ENCODE measurements at places on chromosomes 12 and 14.

DNA sequence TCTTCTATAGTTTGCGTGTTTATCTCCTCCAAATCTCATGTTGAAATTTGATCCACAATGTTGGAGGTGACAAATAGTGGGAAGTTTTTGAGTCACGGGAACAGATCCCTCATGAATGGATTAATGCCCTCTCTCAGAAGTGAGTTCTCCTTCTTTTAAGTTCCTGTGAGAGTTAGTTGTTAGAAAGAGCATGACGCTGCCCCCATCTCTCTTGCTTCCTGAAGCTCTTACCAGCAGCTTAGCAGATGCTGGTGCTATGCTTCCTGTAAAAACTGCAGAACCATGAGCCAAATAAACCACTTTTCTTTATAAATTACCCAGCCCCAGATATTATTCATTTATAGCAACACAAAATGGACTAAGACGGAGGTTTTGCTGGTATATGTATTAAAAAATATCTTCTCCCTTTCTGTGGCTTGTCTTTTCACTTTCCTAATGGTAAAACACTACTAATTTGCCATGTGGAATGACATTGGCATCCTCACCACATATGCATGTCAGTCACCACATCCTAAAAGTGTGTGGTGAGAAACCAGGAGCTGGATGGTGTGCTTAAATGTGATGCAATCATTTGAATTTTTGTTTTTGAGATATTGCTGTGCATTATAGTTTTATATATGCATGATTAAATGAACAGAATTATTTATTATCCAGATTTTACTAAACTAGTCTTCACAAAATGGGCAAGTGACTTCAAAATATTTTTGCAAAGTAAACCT lies 449.3 kb downstream of the ADAMTS20 start:
- H3K4me1 ChIP-seq = no peaks in the 10 kb centered on the region
- DNase-seq = no peak

DNA sequence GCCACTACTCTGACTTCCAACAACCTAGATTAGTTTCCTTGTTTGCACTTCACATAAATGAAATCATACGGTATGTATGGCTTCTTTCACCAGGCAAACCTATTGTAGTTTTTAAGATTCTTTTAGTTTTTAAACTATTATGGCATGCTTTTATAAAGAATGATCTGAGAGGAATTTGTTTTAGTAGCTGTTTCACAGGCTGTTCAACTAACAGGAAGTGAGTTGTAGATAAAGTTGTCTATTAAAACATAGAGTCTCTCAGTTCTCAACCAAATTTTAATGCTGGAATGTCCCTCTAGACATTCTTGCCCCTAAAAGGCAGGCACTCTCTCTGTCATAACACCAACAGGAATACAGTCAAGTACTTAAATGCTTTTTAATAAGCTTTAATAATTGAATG lies 102.7 kb upstream of the DACT1 start:
- peak overlapping the region; percentile 2 for H3K4me3 ChIP-seq
- H3K36me3 ChIP-seq = no peaks in the 10 kb centered on the region

DNA sequence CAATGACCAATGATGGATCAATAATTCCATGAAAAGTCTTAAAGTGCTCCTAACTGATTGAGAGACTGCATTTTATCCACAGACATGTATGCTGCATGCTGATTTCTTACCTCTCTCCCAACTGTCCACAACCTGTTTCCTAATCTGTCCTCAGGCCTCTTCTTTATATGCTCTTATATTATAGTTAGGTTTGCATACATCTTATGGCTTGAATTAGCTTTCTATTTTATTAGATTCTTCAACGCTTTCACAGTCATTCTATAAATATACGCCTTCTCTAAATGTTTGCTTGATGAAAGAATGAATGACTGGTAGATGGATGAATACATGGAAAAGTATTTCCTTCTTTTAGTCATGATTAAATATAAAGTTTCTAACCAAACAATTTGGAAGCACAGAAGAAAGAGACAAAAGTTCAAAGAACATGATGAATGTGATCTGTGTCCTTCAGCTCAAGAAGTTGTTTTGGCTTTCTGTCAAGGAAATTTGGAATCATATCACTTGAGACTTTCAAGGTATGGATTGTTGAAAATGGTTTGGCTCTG lies 91.8 kb upstream of the NPAS3 start:
- no peak overlapping the region for H3K4me3 ChIP-seq
- H3K4me1 ChIP-seq = peaks cover 6% of the 10 kb centered on the region
- no peak for DNase-seq
- no peaks in the 10 kb centered on the region for H3K36me3 ChIP-seq
- no peak overlapping the region for H3K27ac ChIP-seq
- no peaks in the 10 kb centered on the region for H3K27me3 ChIP-seq

GRCh38 chr12:23659131-23659530 lies 290.3 kb downstream of the SOX5 start:
- DNase-seq = no peak
- H3K4me1 ChIP-seq = no peaks in the 10 kb centered on the region
- no peaks in the 10 kb centered on the region for H3K36me3 ChIP-seq
- no peaks in the 10 kb centered on the region for H3K27me3 ChIP-seq

DNA sequence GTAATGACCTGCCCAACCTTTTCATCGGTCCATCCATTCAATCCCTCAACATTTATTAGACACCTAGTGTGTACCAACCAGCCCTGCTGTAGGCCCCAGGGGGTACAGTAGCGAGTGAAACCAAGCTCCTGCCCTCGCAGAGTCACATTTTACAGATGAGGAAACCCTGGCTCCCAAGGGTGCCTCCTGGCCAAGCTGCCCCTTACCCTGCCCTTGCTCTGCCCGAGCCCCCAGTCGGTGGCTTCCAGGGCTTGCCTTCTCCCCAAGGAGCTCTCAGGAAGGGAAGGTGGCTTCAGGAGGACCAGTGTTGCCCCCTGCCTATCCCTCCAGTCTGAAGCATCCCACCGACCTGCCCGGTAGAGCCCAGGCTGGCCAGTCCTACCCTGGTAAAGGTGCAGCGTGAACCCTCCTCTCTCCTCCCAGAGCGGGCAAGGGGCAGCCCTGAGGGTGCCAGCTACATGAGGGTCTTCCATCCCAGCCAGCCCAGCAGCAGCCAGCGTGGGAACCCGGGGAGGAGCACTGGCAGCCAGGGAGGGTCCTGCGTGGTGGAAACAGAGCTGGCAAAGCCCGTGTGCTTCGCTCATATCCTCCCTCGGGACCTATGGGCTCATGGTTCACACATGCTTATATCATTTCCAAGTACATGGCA lies 670 bp upstream of the BEGAIN start:
- peaks cover 8% of the 10 kb centered on the region for H3K4me1 ChIP-seq
- no peak for DNase-seq
- H3K27ac ChIP-seq = no peak overlapping the region
- H3K27me3 ChIP-seq = no peaks in the 10 kb centered on the region
- no peaks in the 10 kb centered on the region for H3K36me3 ChIP-seq
- H3K4me3 ChIP-seq = no peak overlapping the region

GRCh38 chr12:77202457-77203060 lies 137.2 kb upstream of the E2F7 start:
- H3K4me3 ChIP-seq = no peak overlapping the region
- no peak overlapping the region for H3K27ac ChIP-seq
- no peaks in the 10 kb centered on the region for H3K27me3 ChIP-seq
- H3K4me1 ChIP-seq = no peaks in the 10 kb centered on the region
- no peaks in the 10 kb centered on the region for H3K36me3 ChIP-seq

- no peaks in the 10 kb centered on the region for H3K4me1 ChIP-seq
- H3K4me3 ChIP-seq = no peak overlapping the region
- DNase-seq = no peak
- no peaks in the 10 kb centered on the region for H3K36me3 ChIP-seq
- no peaks in the 10 kb centered on the region for H3K27me3 ChIP-seq
Observed at GRCh38 chr12:115191342-115191741, 507.4 kb upstream of the TBX3 start.

DNA sequence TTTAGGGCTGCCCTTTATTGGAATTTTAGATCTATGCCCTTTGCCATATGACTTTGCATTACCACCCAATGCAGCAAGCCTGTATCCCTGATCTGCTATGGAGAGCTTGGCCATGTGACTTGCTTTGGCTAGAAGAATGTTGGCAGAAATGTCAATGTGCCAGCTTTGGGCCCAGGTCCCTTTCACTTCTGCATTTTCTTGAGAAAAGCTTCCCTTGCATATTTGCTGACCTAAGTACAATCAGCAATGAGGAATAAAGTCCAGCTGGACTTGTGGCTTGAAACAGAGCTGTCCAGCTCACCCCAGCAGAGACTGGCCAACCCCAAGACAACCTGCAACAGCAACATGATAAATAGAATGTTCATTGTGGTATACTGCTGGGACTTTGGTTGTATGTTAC lies 135.9 kb downstream of the PAH start:
- H3K27me3 ChIP-seq = no peaks in the 10 kb centered on the region
- H3K27ac ChIP-seq = no peak overlapping the region
- no peak overlapping the region for H3K4me3 ChIP-seq

DNA sequence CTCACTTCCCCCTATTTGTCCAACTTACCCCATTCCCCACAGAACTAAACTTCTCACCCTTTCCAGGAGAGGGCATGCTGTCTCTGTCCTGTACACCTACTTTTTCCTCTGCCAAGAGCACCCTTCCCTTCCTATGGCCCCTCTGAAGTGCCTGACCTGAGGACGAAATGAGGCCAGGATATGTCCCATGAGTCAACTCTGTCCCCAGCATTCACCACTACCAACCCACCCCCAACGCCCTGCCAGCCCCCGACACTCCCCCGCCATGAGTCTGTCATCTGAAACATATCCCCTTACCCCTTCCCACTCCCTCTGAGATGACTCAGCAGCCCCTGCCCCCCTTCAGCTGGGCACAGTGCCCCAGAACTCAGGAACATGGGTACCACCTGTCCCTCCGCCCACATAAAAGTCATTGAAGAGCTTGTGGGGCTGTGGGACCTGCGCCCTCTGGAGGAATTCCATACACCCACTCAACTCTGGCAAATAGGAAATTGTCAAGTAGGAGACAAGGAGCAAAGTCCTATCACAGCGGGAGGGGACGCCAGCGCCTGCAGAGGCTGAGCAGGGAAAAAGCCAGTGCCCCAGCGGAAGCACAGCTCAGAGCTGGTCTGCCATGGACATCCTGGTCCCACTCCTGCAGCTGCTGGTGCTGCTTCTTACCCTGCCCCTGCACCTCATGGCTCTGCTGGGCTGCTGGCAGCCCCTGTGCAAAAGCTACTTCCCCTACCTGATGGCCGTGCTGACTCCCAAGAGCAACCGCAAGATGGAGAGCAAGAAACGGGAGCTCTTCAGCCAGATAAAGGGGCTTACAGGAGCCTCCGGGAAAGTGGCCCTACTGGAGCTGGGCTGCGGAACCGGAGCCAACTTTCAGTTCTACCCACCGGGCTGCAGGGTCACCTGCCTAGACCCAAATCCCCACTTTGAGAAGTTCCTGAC lies 26.3 kb downstream of the ITGA7 start:
- peak overlapping the region; percentile 34 for H3K27ac ChIP-seq
- DNase-seq = peak; percentile 63
- no peaks in the 10 kb centered on the region for H3K27me3 ChIP-seq
- H3K4me3 ChIP-seq = peak overlapping the region; percentile 51
- H3K36me3 ChIP-seq = peaks cover 16% of the 10 kb centered on the region

DNA sequence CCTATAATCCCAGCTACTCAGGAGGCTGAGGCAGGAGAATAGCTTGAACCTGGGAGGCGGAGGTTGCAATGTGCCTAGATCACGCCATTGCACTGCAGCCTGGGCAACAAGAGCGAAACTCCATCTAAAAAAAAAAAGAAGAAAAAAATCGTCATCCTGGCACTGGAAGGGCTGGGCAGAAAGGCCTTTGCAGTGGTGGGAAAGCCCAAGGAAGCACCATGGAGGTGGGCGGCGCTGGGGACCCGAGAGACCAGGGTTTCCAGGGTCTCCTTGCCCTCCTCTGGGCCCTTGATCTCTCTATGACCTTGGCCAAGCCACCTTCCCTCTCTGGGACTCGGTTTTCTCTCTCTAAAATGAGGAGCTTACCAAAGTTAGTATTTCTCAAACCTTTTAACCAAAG lies 65.4 kb downstream of the LGMN start:
- no peaks in the 10 kb centered on the region for H3K27me3 ChIP-seq
- no peak overlapping the region for H3K27ac ChIP-seq
- H3K4me3 ChIP-seq = no peak overlapping the region
- H3K36me3 ChIP-seq = peaks cover 23% of the 10 kb centered on the region
- DNase-seq = no peak
- peaks cover 5% of the 10 kb centered on the region for H3K4me1 ChIP-seq

DNA sequence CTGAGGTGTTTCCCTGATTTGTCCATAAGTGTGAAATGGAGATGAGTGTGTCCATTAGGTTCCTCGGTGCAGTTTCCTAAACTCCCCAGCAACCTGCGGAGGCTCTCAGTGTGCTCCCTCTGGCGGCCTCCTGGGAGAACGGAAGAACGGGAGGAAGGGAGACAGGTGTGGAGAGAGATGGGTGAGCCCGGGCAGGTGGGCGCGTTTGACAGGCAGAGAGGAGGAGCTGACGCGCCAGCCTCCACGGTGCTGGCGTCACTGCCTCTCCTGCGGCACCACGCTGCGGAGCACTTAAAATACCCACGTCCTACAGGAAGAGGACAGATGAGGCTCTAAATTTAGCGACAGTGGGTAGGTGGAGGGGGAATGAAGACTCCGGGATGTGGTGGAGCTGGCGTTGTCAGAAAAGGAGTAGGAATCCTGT lies 26.8 kb upstream of the PEX5 start:
- no peaks in the 10 kb centered on the region for H3K27me3 ChIP-seq
- no peak for DNase-seq
- H3K36me3 ChIP-seq = no peaks in the 10 kb centered on the region
- H3K4me3 ChIP-seq = no peak overlapping the region
